ENCODE measurements at places on chromosomes 12 and 14. TPM values are rescaled to one million over a fixed set of nuclear protein-coding genes. Genes with fewer than 3 reads are reported as not detected.

GRCh38 chr12:15253990-15254389 lies 32.8 kb upstream of the RERG start:
- DNase-seq: no peak

DNA sequence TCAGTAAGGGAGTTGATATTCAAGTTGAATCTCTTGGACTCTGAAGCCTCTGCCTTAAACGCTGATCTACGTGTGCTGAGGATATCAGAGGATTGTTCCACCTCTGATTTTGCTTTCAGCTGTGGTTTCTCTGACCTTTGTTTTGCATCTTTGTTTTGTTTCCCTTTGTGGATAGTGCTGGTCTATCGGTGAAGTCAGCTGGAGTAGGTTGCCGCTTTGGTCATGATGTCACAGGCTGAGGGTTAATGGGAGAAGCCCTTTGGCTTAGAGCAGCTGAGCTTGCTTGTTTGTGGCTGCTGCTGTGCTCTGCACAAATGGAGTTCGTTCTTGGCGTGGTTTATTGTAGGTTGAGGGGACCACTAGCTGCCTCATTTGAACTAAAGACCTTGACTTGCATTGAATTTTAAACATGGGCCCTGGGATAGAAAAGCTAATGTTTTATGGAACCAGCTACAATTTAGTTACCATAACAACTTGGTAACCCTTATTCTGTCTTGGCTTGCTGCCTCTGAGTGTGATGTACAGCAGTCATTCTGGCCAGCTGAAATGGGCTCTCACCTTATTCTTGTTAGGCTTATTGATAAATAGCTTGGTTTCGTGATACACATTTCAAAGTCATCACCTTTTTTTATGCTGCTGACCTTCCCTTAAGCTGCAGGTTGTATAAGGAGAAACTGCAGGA lies 284.5 kb upstream of the E2F7 start:
- no peak for DNase-seq

- DNase-seq: no peak
Observed at GRCh38 chr14:71952381-71953363, 20.4 kb downstream of the RGS6 start.

DNA sequence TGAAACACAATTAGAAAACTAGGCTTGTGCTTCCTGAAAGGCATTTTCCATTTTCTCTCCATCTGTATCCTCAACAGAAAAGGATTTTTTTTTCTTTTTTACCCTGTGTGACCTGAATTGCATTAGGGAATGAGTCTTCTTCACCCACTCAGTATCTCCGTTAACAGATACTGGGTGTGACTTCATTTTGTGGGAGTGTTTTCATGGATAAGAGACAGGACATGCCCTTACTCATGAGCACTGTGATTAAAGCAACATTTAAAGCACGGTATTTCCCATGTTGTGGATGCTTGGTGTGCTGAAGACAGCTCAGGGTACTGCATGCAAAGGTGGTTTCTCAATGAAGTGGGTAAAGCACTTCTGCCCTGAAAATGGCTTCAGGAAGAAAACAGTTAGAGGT lies 1397.3 kb upstream of the TMEM132C start:
- DNase-seq: no peak

TRPV4 gene
- polyA plus RNA-seq: 9.7 TPM

- DNase-seq: peak; percentile 87
Observed at GRCh38 chr12:124745891-124746570, 117.6 kb downstream of the SCARB1 start.

DNA sequence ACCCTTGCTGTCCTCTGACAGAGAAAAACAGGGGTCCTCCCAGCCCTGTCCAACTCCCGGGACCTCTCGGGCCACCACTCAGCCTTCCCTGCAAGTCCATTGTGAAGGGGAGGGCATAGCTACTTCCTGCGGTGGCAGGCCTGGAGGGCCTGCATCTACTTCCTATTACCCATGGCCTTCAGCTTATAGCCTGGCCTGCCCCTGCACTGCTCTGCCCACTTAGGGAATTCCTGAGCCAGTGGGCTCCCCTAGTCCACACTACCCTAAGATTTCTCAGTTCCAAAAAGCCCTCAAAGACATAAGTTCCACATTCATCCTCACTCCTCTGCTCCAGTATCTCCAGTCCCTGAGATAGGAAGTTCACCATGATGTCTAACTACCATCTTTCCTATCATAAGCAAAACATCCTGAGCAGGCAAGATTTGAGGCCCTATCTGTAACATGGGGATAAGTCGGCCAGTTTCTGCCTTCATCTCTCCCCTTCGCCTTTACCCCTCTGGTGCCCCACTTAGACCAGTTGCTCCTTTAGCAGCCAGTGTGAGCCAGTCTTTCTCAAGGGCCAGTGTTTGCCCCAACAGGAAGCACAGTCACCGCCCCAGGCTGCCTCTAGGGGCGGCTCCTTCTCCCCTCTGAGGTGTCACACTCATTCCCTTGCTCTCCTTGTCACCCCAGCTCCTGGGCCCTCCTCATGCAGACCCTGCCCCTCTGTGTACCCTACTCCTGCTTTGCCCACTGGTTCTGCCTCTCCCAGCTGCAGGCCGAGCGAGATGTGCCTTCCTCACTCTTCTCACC lies 10.9 kb downstream of the HDAC7 start:
- no peak for DNase-seq

- DNase-seq: no peak
Observed at GRCh38 chr12:3920351-3921150, 47.4 kb upstream of the PARP11 start.

PAH gene
- 77.3 TPM for polyA plus RNA-seq

- DNase-seq: no peak
Observed at GRCh38 chr12:66103016-66103913, 27.3 kb downstream of the LLPH start.

DNA sequence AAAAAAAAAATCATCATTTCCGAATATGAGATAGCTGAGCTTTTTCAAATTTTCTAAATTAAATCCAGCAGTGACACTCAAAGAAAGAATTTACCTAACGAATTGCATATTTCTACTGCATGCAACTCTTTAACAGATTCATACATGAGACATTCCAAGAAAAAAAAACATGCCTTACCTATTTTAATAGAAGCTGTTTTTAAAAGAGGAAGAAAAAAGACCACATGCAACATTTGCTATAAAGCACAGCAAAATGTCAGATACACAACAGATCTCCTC lies 18.5 kb downstream of the CORO1C start:
- no peak for DNase-seq

DNA sequence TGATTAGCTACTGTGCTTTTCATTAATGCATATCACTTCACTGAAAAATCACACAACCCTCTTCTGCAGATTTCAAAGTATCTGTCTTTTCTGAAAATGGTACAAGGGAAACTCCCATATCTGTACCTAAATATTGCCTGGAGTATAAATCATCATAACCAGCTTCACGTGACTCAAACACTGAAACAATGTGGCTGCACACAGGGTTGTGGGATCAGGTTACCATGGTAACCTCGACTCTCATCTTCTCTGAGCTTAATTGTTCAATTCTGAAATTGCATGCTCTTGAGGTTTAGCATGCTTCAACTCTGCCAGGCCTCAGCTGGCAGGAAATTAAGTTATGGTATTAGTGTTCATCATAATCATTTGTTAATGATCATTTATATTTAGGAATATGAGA lies 77.5 kb upstream of the CPSF6 start:
- no peak for DNase-seq

GRCh38 chr12:124828264-124829007 lies 35.2 kb downstream of the SCARB1 start:
- DNase-seq: no peak

DNA sequence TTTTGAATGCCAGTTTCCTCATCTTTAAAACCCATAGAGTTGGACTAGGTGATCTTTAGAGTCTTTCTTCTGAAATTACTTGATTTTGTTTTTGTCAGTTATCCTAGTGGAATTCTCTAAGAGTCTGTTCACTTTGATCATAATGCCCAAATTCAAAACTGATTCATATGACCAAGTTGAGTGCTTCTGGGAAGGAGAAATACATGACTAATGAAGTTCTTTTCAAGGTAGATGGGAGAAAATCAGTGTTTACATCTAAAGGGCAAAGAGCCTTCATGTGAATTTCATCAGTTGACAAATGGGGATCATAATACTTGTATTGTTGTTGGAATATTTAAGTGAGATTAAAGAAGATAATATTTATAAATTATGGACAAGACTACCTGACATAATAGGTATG lies 53.2 kb downstream of the ERC1 start:
- DNase-seq: no peak

CATSPERB gene
- 0.72 TPM for polyA plus RNA-seq

All from left renal pelvis (tissue), 4 donors.